Thymus (tissue), 14 donors: ENCODE measurements at places on chromosomes 11 and 22.

DNA sequence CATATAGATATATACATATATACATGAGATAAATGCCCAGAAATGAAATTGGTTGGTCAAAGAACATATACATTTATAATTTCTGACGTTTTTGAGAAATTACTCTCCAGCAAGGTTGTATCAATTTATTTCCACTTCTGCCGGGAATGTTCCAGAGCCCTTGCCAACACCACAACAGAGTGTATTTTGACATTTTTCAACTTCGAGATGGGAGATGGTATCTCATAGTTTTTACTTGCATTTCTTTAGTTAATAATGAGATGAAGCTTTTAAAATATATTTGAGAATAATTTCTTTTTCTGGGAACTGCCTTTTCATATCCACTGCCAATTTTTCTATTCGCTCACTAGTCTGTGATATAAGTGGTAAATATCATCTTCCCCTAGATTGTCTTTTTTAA, 19.3 kb upstream of the CLMP start:
- no peak for DNase-seq

DNA sequence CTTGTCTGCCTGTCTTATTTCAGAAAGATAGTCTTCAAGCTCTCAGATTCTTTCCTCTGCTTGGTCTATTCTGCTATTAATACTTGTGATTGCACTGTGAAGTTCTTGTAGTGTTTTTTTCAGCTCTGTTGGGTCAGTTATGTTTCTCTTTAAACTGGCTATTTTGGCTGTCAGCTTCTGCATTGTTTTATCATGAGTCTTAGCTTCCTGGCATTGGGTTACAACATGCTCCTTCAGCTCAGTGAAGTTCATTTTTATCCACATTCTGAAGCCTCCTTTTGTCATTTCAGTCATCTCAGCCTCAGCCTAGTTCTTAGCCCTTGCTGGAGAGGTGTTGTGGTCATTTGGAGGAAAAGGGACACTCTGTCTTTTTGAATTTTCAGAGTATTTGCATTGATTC, 15.5 kb upstream of the DEPDC7 start:
- no peak for DNase-seq

DNA sequence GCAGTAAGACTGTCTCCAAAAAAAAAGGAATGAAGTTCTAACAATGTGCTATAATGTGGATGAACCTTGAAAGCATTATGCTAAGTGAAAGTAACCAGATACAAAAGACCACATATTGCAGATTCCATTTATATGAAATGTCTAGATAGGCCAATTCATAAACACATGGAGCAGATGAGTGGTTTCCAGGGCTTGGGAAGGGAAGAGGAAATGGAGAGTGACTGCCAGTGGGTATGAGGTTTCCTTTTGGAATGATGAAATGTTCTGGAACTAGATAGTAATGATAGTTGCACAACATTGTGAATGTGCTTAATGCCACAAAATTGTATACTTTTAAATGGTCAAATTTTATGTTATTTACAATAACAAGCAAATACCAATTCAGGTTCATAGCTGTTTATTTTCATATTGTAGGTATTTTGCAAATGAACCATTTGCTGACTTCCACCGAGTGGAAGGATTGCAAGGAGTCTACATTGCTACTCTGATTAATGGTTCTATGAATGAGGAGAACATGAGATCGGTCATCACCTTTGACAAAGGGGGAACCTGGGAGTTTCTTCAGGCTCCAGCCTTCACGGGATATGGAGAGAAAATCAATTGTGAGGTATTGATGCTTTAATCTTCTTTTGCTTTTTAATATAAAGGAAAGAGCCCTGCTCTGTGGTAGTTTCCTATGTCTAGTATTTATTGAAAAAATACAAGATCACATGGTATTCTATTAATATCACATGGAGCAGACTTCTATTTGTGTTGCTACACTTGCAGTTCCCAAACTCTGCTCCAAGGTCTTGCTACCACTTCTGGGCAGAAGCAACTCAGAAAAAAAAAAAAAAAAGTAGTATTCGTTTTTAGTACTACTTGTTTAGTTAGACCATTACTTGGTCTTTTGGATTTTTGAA, 67.7 kb upstream of the SORL1-AS1 start:
- no peak for DNase-seq

DNA sequence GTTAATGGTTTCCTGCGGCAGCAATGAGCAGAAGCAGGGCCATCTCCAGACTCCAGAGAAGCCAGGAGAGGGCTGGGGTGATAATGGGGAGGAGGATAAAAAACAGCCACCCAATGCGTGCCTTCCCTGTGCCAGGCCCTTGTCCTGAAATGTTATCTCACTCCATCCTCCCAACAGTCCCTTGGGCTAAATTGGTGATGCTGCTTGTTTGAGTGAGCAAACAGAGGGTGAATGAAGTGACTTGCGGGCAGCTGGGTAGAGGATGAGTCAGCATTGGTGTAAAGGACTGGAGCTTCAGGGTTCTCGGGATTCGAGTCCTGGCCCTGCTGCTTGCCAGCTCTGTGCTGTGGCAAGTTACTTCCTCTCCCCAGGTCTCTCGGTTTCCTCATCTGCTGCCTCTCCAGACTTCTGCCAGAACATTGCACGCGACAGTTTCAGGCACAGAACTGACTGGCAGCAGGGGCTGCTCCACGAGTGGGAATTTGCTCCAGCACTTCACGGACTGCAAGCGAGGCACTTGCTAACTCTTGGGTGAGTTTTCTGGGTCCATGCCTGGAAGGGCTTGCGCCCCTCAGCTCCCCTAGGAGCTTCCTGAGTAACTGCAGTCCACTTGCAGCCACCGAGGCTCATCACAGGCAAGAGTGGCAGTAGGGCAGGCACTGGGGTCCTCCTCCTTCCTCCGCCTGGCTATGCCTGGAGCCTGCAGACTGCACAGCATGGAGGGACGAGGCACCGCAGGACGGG, at the start of gene P2RY6:
Gene P2RY6 (plus strand): TSS at position 403 of the 744 bp plus-strand sequence. CDS start 24,181 bp downstream, outside the sequence.
- no peak for DNase-seq

DNA sequence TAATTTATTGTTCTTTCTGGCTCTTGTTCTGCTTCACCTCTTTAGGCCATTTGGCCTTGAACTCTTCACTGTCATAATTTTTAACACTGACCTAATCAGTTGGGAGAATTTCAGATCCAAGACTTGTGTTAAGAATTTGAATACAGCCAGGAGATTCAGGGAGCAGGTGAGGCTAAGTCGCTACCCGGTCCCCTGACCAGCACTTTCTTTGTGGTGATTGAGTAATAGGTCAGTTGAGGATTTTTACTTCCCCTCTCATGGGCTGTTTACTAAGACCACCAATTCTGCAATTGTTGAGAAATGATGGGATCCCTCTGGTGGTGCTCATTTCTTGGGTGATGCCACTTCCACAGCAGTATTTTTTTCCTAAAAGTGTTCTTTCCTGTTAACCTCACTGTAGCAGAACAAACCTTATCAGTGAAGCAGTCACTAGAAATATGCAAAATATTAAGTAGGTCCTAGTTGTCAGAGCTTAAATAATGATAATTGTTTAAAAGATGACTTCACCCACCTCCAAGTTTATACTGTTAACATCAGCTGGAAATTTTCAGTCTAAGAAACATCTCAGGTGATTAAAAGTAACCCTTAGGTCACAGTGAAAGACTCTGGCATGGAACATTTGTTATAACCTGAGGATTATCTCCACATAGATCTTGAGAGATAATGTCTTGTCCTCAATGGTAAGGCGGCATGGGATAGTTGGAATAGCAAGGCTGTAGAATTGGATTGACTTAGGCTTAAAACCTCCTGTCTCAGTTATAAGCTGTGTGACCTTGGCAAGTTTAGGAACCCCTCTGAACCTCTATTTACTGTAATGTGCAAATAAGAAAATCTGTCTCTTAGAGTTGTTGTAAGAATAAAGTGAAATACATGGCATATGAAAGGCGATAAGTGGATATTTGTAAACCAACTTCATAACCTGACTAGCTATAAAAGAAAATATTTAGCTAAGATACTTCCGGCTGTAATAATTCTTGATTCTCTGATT, 41.3 kb downstream of the POLD3 start:
- no peak for DNase-seq

- DNase-seq: no peak
Measured at GRCh38 chr11:33952805-33953204, 60.9 kb upstream of the LMO2 start.

- DNase-seq: no peak
Measured at GRCh38 chr11:118838905-118839553, 44.7 kb upstream of the CXCR5 start.

DNA sequence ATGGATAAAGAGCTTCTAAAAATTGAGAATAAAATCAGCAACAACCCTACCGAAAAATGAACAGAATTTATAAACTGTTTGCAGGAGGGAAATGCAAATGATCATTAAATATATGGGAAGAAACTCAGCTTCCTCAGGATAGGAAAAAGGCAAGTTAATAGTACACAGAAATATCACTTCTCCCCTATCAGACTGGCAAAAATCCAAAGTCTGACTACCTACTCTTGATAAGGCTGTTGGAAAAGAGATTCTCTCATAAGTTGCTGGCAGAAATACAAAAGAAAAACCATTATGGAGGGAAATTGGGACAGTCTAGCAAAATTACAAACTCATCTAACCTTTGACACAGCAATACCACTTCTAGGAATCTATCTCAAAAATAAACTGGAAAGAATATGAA, 100.9 kb upstream of the LDLRAD3 start:
- no peak for DNase-seq

GRCh38 chr22:23179381-23180299, 669 bp upstream of the BCR start:
- no peak for DNase-seq

DNA sequence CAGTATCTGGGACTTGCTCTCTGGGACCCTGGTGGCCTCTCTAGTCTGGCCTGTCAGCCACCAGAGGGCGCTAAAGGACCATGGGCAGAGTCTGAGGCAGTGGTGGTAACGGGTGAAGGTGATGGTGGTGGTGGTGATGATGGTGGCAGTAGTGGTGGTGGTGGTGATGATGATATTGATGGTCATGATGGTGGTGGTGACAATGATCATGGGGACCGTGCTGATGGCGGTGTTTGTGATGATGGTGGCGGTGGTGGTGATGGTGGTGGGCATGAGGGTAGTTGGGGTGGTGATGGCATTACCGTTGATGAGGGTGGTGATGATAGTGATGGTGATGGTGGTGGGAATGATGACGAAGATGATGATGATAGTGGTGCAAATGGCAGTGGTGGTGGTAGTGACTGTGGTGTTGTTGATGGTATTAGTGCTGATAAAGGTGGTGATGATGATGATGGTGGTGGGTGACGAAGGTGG, 16.0 kb downstream of the TRPM5 start:
- peak; percentile 61 for DNase-seq
